ENCODE measurements at places on chromosomes 3 and 15. TPM values are rescaled to one million over a fixed set of nuclear protein-coding genes. Genes with fewer than 3 reads are reported as not detected.

Gene MOBP
- not detected for total RNA-seq

DNA sequence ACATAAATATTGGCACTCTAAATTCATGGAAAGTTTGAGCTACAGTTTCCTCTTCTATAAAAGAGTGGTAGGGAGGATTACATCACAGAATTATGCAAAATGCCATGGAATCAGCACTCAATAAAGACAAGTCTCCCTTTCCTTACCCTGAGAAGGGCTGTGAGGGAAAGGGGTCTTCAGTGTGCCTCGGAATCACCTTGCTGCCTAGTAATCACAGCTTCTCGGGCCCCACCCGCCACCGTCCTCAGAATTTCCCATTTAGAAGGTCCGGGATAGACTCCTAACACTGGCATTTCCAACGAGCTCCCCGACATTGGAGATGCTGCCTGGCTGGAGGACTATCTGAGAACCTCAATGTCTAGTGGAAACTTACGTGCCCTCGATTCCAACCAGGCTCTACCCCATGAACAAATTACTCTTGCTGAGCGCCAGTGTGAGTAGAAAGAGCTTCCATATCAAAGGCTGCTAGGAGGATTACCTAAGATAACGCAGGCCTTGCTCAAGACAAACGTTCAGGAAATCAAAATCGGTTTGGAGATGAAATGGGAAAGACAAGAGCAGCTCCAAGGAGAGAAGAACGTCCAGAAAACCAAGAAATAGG is 92.1 kb upstream of the CHD2 start:
- H3K36me3 ChIP-seq: no peaks in the 10 kb centered on the region
- no peaks in the 10 kb centered on the region for H3K27me3 ChIP-seq
- DNase-seq: no peak
- H3K4me1 ChIP-seq: peaks cover 41% of the 10 kb centered on the region
- H3K27ac ChIP-seq: peak overlapping the region; percentile 93

Gene PLA1A
- 0.16 TPM for total RNA-seq

GRCh38 chr3:39843440-39843839 is 34.0 kb downstream of the MYRIP start:
- no peaks in the 10 kb centered on the region for H3K4me1 ChIP-seq
- no peak for DNase-seq
- no peaks in the 10 kb centered on the region for H3K27me3 ChIP-seq
- no peak overlapping the region for H3K4me3 ChIP-seq
- H3K27ac ChIP-seq: no peak overlapping the region

GRCh38 chr15:53323191-53323590 is 436.3 kb downstream of the WDR72 start:
- no peaks in the 10 kb centered on the region for H3K27me3 ChIP-seq
- no peaks in the 10 kb centered on the region for H3K4me1 ChIP-seq
- DNase-seq: peak; percentile 2
- no peak overlapping the region for H3K4me3 ChIP-seq

DNA sequence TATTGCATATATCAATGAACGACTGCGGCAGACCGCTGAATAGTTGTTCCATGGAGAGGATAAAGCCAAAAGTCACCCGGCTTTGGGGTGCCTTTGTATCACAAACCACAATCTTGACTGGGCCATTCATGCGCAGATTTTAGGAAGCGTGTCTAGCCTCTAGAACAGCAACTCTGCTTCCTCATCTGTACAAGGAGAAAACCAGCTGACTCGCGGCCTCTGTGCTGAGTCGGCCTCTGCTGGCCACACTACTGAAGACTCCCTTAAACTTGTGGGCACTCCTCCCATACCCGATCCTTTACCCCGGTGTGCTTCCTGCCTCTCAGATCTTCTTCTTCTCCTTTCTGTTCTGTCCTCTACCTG is 872 bp downstream of the DLEC1 start:
- no peak overlapping the region for H3K4me3 ChIP-seq
- H3K36me3 ChIP-seq: no peaks in the 10 kb centered on the region
- H3K27ac ChIP-seq: no peak overlapping the region
- no peaks in the 10 kb centered on the region for H3K4me1 ChIP-seq
- DNase-seq: no peak

Gene SLC2A2
- not detected for total RNA-seq

GRCh38 chr15:100340721-100341238 is 995 bp downstream of the ADAMTS17 start:
- no peaks in the 10 kb centered on the region for H3K36me3 ChIP-seq
- peaks cover 50% of the 10 kb centered on the region for H3K27me3 ChIP-seq
- H3K27ac ChIP-seq: no peak overlapping the region
- DNase-seq: no peak

DNA sequence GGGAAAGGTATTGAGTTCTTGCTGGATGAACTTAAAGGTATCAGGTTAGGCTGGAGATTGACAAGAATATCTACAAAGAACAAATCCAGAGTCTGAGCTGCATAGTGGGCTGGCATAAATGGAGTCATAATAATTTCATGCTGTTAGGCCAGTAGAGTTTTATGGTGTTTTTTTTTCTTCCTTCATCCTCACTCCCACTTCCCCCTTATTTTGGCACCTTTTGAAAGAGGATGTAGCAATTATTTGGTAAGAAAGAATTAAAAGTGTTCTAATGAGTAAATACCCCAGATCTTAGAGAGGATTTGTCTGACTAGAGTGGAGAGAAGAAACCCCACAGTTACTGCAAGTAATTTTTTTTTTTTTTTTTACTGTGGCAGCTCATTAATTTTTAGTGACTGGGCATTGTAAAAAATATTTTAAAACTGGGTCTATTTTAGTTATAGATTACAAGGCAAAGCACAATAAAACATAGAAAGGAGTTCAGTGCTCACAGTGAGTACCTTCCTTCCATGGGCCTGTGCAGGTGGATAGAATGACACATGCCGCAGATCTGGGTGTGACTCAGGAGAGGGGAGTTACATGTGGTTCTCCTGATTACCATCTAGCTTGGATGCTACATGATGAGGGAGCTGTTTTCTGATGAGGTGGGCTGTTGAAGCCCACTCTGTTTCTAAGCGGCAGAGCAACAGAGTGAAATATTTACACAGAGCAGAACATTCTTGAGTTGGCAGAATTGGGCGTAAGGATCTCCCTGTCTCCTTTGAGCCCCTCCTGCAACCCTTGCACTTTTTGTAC is 5.3 kb downstream of the EDEM1 start:
- H3K27me3 ChIP-seq: no peaks in the 10 kb centered on the region
- peaks cover 16% of the 10 kb centered on the region for H3K4me1 ChIP-seq
- no peak overlapping the region for H3K27ac ChIP-seq

- DNase-seq: no peak
- no peaks in the 10 kb centered on the region for H3K27me3 ChIP-seq
- no peaks in the 10 kb centered on the region for H3K36me3 ChIP-seq
- no peak overlapping the region for H3K27ac ChIP-seq
Observed at GRCh38 chr15:100107606-100108225, 234.1 kb downstream of the ADAMTS17 start.

GRCh38 chr3:108441518-108441917 is 68.9 kb downstream of the MYH15 start:
- DNase-seq: no peak
- no peaks in the 10 kb centered on the region for H3K27me3 ChIP-seq
- H3K27ac ChIP-seq: no peak overlapping the region
- no peak overlapping the region for H3K4me3 ChIP-seq

Gene USP50
- total RNA-seq: not detected

Gene ARPIN
- total RNA-seq: 8.2 TPM

Gene RCCD1
- 51.3 TPM for total RNA-seq

DNA sequence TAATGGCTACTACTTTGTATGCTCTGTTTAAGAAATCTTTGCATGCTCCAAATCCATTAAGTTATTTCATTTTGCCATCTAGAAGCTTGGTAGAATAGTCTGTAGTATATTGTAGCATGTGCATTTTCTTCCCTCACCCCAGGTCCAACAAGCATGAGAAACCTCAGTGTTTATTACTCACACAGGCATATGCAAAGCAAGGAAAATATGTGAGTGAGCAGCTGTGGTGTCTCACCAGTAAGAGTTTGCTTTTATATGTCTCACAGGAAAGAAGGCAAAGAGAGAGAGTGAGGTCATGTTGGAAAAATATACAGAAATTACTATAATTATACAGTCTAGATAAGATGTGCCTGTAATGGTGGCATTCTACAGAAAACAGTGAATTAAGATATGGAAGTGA is 312.5 kb downstream of the C3orf38 start:
- H3K27me3 ChIP-seq: no peaks in the 10 kb centered on the region
- DNase-seq: no peak
- no peaks in the 10 kb centered on the region for H3K36me3 ChIP-seq
- no peak overlapping the region for H3K4me3 ChIP-seq
- no peak overlapping the region for H3K27ac ChIP-seq

- H3K36me3 ChIP-seq: no peaks in the 10 kb centered on the region
- peak overlapping the region; percentile 98 for H3K27ac ChIP-seq
- no peak overlapping the region for H3K4me3 ChIP-seq
- peak; percentile 93 for DNase-seq
- H3K27me3 ChIP-seq: no peaks in the 10 kb centered on the region
- peaks cover 96% of the 10 kb centered on the region for H3K4me1 ChIP-seq
Observed at GRCh38 chr15:67146875-67147381, 81.5 kb downstream of the SMAD3 start.

GRCh38 chr3:110384601-110385000 is 687.0 kb upstream of the NECTIN3 start:
- DNase-seq: no peak
- H3K27me3 ChIP-seq: no peaks in the 10 kb centered on the region
- no peak overlapping the region for H3K4me3 ChIP-seq
- H3K36me3 ChIP-seq: no peaks in the 10 kb centered on the region
- H3K27ac ChIP-seq: peak overlapping the region; percentile 64
- peaks cover 19% of the 10 kb centered on the region for H3K4me1 ChIP-seq

Gene RPL32
- total RNA-seq: 400 TPM

DNA sequence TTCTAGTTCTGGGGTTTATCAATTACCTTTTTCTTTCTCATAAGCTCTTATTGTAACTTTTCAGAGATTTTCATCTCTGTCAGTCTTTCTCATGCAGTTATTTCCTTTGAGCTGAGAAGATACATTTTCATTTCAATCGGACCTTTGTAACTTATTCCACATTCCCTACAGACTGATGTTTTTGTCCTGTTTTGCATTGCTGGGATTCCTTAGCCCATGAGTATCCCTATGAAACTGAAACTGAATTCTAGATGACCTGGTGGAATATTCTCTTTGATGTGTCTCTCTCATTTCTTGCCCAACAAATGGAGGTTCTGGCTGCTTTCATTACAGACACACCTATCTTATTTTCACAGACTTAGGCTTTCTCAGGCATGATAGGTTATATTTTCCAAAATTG is 10.5 kb upstream of the EPHA6 start:
- no peak overlapping the region for H3K4me3 ChIP-seq
- DNase-seq: no peak
- no peaks in the 10 kb centered on the region for H3K36me3 ChIP-seq
- H3K27me3 ChIP-seq: no peaks in the 10 kb centered on the region
- no peaks in the 10 kb centered on the region for H3K4me1 ChIP-seq

DNA sequence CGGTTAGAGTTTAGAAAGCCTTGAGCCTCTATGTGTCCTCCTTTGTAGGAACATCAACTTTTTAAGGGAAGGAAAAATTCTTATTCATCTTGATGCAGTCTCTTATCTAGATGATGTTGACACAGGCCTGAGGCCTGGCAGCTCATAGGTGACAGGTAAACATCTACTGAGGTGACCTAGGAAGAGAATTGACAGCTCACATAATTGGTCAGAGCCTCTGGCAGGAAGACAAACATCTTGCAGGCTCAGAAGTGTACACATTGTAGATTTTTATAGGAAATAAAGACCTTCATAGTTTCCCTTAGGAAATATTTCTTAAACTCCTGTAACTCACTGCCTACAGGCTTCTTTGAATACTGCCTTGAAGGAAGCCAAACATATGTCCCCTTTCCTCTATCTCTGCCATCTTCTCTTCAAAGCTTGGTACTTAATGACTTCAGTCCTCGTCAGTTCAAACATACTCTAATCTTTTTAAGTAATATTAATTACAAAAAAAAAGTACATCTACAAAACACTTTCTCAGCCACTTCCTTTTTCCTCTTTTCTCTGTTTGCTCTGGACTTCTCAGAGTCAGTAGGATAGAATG is 341.3 kb downstream of the TBL1XR1 start:
- H3K4me1 ChIP-seq: no peaks in the 10 kb centered on the region
- no peaks in the 10 kb centered on the region for H3K36me3 ChIP-seq
- no peak overlapping the region for H3K4me3 ChIP-seq
- H3K27me3 ChIP-seq: no peaks in the 10 kb centered on the region

- DNase-seq: no peak
- H3K36me3 ChIP-seq: no peaks in the 10 kb centered on the region
- no peaks in the 10 kb centered on the region for H3K27me3 ChIP-seq
- no peak overlapping the region for H3K4me3 ChIP-seq
Observed at GRCh38 chr3:64667138-64667537, 20.7 kb downstream of the ADAMTS9 start.

DNA sequence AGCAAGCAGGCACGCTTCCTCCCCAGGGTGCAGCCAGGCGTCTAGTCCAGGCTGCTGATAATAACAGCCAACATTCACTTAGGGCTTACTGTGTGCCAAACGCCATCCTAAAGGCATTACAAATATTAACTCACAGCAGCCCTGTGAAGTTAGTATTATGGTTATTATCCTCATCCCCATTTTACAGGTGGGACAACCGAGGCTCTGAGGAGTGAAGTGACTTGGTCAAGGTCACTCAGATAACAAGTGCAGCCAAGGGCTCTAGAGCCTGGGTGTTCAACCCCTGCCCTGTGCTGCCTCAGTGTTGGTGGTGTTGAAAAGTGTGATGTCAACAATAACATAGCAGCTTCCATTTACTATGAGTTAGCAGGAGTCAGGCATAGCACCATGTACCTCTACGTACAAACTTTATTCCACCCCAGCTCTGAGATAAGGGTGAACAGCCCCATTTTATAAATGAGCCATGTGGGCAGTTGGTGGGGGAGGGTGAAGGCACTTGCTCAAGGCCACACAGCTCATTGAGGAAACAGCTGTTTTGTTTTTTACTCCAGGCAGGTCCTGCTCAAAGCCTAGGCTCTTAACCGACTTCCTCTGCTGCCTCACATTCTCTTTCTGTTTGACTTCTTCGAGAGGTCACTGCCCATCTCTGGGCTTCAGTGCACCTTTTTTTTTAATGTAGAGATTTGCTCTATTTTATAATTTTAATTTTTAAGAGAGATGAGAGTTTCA is 24.0 kb upstream of the TRH start:
- no peak overlapping the region for H3K4me3 ChIP-seq
- no peaks in the 10 kb centered on the region for H3K4me1 ChIP-seq
- no peak for DNase-seq
- H3K27me3 ChIP-seq: no peaks in the 10 kb centered on the region
- no peaks in the 10 kb centered on the region for H3K36me3 ChIP-seq
- no peak overlapping the region for H3K27ac ChIP-seq

DNA sequence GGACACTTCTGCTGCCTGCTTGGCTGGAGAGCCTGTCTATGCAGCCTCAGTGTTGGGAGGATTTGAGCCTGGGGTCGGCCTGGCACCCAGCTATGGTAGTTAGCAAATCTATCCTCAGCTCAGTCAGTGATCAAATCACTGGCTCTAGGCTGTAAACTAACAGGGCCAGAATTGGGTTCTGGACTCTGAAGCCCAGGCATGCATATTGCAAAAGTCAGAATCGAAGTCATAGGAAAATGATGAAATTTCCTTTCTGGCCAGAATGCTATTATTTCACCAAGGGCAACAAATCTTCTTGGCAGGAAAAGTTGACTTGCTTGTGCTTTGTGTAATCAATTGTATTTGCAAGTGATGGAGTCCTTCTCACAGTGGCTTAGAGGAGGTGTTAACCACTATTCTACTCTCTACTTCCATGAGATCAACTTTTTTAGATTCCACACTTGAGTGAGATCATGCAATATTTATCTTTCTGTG is 482.6 kb upstream of the TPRG1 start:
- H3K4me1 ChIP-seq: peaks cover 20% of the 10 kb centered on the region
- H3K27me3 ChIP-seq: no peaks in the 10 kb centered on the region
- peaks cover 10% of the 10 kb centered on the region for H3K36me3 ChIP-seq
- no peak overlapping the region for H3K4me3 ChIP-seq
